ENCODE measurements at places on chromosomes 3 and 15. TPM values are rescaled to one million over a fixed set of nuclear protein-coding genes. Genes with fewer than 3 reads are reported as not detected.

Gene MAP6D1
- total RNA-seq = 0.90 TPM

Gene NANOGP8
- 0.64 TPM for total RNA-seq

Gene SYNPR
- total RNA-seq = not detected

Gene SERPINI2
- not detected for total RNA-seq

Gene MAPK6
- 94.6 TPM for total RNA-seq

Gene GOLGA6D
- 1.2 TPM for total RNA-seq

Gene FEZF2
- not detected for total RNA-seq

Gene LRRN1
- 2.8 TPM for total RNA-seq

Gene WDR93
- total RNA-seq = 0.13 TPM

Gene CAND2
- 1.8 TPM for total RNA-seq

- DNase-seq = no peak
These were observed 39.7 kb downstream of the MEF2A start for GRCh38 chr15:99605490-99605931.

- peak overlapping the region; percentile 35 for H3K4me3 ChIP-seq
- H3K4me1 ChIP-seq = no peaks in the 10 kb centered on the region
- peaks cover 4% of the 10 kb centered on the region for H3K27me3 ChIP-seq
- DNase-seq = no peak
These were observed 18.3 kb upstream of the PKM start for GRCh38 chr15:72249142-72249810.

GRCh38 chr15:50675535-50676144, 11.0 kb downstream of the TRPM7 start:
- no peak overlapping the region for H3K27ac ChIP-seq
- H3K27me3 ChIP-seq = no peaks in the 10 kb centered on the region
- H3K4me1 ChIP-seq = no peaks in the 10 kb centered on the region
- no peaks in the 10 kb centered on the region for H3K36me3 ChIP-seq

DNA sequence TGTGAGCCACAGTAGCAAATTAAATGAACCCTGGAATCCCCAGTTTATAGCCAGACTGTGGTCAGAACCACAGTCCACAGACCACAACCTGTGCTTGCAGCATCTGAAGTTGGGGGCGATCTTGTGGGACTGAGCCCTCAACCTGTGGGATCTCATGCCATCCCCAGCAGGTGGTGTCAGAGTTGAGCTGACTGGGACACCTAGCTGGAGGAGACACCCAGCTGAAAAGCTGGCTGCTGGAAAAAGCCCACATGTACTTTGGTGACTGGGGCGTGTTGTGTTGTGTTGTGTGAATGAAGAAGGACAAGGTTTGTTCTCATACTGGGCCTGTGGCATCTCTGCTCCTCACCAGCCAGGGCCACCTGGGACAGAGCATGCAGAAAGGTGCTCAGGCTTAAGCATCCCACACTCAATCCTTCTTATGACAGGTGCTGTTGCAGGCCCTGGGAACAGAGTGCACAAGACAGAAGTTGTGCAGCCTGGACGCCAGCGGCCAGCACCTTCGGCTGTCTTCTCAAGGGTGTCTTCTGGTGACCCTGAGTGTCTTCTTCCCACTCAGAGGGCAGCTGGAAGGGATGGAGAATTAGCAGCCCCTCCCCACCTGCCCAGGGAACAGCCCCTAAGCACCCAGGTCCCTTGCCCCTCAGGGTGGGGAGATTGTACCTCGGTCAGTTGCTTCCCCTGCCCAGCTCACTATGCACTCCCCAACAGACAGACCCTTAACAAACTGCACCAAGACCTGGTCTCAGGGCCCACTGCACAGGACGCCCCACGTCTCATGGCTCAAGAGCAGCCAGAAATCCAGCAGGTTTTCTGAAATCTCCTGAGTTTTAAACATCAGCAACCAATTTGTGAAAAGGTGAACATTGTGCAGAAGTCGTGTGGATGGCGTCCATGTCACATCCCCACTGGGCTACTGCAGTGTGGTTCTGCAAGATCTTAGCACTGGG, 2.2 kb upstream of the UROC1 start:
- no peaks in the 10 kb centered on the region for H3K4me1 ChIP-seq
- no peaks in the 10 kb centered on the region for H3K36me3 ChIP-seq
- no peak overlapping the region for H3K4me3 ChIP-seq
- H3K27ac ChIP-seq = no peak overlapping the region
- DNase-seq = no peak

DNA sequence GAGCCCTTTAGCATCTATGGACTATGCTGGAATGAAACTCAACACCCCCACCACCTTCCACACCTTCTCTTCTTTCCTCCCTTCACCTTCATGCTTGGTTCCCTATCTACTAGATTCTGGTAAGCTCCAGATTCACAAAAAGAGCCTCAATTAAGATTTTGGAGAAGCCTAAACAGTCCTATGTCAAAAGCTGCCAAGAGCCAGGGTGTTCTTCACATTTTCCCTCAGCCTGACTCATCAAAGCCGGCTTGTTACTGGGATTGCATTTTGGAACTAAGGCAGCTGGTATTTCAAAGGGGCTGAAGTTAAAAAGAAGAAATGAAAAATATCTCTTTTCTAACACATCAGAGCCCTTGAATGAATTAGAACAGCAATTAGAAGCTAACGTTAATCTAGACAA, 247.7 kb downstream of the MYRIP start:
- no peaks in the 10 kb centered on the region for H3K36me3 ChIP-seq
- H3K4me3 ChIP-seq = no peak overlapping the region
- DNase-seq = no peak
- H3K27me3 ChIP-seq = peaks cover 2% of the 10 kb centered on the region
- no peak overlapping the region for H3K27ac ChIP-seq

DNA sequence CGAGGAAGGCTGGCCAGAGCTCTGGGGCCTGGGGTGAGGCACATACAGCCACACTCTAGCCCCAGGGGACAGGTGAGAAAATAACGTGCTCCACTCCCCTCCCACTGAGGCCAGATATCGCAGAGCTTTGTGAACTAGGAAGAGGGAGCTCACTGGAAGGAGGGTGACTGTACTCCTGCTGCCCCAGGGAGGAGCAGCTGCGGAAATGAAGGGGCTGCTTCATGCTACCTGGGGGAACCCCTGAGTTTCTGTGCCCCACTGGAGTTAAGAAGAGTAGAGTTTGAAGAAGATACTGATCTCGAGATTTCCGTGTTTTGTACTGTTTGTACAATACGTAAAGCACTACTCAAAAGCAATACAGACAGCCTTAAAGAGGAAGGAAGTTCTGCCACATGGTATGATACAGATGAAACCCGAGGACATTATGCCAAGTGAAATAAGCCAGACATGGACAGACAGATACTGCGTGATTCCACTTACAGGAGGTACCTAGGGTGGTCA, 44.6 kb downstream of the CMTM6 start:
- H3K27ac ChIP-seq = peak overlapping the region; percentile 66
- no peak for DNase-seq
- H3K4me3 ChIP-seq = no peak overlapping the region
- H3K36me3 ChIP-seq = peaks cover 19% of the 10 kb centered on the region
- H3K4me1 ChIP-seq = peaks cover 27% of the 10 kb centered on the region

GRCh38 chr3:1057436-1057835, 35.4 kb upstream of the CNTN6 start:
- H3K27ac ChIP-seq = no peak overlapping the region
- H3K27me3 ChIP-seq = peaks cover 10% of the 10 kb centered on the region
- no peak for DNase-seq
- no peaks in the 10 kb centered on the region for H3K36me3 ChIP-seq

DNA sequence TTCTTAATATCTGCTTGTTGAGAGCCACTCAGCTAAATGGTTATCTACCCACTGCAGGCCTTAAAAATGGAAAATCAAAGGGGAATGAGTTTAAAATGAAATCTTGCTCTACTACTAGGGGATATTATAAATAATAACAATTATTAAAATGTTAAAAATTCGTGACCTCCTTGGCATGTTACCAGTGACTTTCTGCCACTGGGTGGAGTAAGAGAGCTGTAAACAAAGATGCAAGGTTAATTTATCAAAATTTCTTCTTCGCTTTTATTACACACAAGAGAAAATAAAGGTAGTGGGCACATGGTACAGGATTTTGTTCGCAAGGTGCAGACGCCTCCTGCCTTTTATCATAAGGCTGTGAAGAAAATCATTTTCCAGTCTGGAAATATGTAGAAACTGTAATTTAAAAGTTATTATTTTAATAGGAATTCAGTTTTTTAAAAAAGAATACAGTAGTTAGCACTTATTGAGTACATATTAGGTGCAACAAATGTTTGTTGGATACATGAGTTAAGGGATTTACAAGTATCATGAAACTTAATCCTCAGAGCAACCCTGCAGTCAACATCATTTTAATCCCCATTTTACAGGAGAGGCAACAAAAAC, 272.6 kb downstream of the SUCLG2 start:
- no peak overlapping the region for H3K4me3 ChIP-seq
- H3K36me3 ChIP-seq = peaks cover 4% of the 10 kb centered on the region
- peak; percentile 33 for DNase-seq
- peak overlapping the region; percentile 61 for H3K27ac ChIP-seq
- H3K4me1 ChIP-seq = peaks cover 7% of the 10 kb centered on the region

DNA sequence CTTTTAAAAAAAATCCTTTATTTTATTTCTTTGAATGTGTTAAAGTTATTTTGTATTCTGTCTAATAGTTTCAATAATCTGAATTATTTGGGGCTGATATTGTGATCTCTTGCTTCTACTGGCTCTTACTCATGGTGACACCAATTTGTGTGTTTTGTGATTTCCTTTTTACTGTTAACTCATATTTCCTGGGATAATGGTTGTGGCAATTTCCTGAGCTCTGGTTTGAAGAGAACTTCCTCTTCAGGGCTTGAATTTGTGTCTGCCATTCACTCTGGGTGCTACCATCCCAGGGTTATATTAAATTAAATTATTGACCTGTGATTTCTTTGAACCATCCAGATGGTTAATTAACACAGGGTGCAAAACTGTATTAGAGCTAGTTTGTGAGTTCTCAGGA, 60.4 kb upstream of the RNF7 start:
- H3K4me1 ChIP-seq = peaks cover 30% of the 10 kb centered on the region
- H3K27ac ChIP-seq = peak overlapping the region; percentile 16

GRCh38 chr15:72592676-72593075, 61.8 kb upstream of the GOLGA6B start:
- no peaks in the 10 kb centered on the region for H3K36me3 ChIP-seq
- H3K4me1 ChIP-seq = peaks cover under 1% of the 10 kb centered on the region
- H3K4me3 ChIP-seq = no peak overlapping the region
- no peaks in the 10 kb centered on the region for H3K27me3 ChIP-seq
- DNase-seq = no peak

GRCh38 chr3:172918165-172918564, 167.6 kb downstream of the ECT2 start:
- no peaks in the 10 kb centered on the region for H3K36me3 ChIP-seq
- DNase-seq = no peak
- peaks cover 33% of the 10 kb centered on the region for H3K4me1 ChIP-seq
- H3K27me3 ChIP-seq = no peaks in the 10 kb centered on the region

GRCh38 chr3:44045476-44046275, 196.0 kb upstream of the TOPAZ1 start:
- no peaks in the 10 kb centered on the region for H3K4me1 ChIP-seq
- no peak for DNase-seq
- H3K36me3 ChIP-seq = no peaks in the 10 kb centered on the region
- no peaks in the 10 kb centered on the region for H3K27me3 ChIP-seq

GRCh38 chr3:178275311-178275710, 260.9 kb upstream of the KCNMB2 start:
- H3K27me3 ChIP-seq = no peaks in the 10 kb centered on the region
- H3K27ac ChIP-seq = no peak overlapping the region
- no peaks in the 10 kb centered on the region for H3K4me1 ChIP-seq
- DNase-seq = no peak
- H3K36me3 ChIP-seq = no peaks in the 10 kb centered on the region

DNA sequence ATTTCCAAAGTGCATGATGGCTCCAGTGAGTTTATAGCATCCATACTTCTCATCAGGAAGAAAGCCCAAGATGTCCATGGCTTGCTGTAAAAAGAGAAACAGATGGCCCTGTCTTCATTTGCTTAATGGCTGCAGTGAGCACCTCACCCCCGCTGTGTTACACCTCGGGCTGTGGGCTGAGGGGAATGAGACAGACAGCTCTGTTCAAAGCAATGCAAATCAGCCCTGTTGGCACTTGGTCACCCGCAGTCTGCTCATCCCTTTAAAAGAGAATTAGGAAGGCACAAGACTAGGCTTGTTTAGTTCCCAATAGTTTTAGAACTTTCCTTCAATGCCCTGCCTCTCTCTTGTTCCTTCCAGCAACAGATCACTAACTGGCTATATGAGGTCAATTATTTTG, 25.2 kb downstream of the MYH15 start:
- no peak overlapping the region for H3K27ac ChIP-seq
- DNase-seq = no peak
- H3K27me3 ChIP-seq = no peaks in the 10 kb centered on the region
- no peak overlapping the region for H3K4me3 ChIP-seq
- no peaks in the 10 kb centered on the region for H3K4me1 ChIP-seq
- no peaks in the 10 kb centered on the region for H3K36me3 ChIP-seq

DNA sequence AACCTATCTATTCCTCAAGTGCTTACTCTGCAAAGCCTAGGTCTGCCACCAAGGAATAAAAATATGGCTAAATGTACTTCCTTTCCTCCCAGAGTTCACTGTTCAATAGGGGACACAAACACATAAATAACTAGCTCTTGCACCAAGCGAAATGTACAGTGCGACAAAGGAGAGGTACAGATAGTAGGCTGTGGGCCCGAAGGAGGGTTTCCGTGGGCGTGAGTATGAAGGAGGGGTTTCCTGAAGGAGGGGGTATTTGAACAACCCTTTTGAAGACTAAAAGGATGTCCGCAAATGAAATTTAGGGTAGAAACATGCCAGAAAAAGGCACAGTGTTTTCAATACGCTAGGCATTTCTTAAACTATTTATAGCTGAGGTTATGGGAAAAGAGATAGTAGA, 207.9 kb downstream of the LPP start:
- peaks cover 3% of the 10 kb centered on the region for H3K27me3 ChIP-seq
- peaks cover 56% of the 10 kb centered on the region for H3K4me1 ChIP-seq
- H3K36me3 ChIP-seq = peaks cover 7% of the 10 kb centered on the region
- H3K27ac ChIP-seq = peak overlapping the region; percentile 82

DNA sequence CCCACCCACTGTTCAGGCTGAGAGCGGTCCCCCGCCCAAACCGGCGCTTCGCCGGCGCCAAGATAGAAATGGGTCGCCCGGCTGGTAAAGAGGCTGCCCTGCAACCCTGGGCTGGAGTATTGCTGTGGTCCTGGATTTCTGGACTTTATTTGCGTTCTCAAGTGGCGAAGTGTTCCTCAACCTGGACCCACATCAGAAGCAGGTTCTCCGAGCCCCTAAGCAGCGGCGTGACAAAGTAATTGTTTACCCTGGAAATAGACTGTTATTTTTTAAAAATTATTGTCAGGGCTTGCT, 481 bp upstream of the DYNC1LI1 start:
- H3K27ac ChIP-seq = peak overlapping the region; percentile 88
- H3K36me3 ChIP-seq = no peaks in the 10 kb centered on the region
- H3K27me3 ChIP-seq = peaks cover 8% of the 10 kb centered on the region
- DNase-seq = no peak

DNA sequence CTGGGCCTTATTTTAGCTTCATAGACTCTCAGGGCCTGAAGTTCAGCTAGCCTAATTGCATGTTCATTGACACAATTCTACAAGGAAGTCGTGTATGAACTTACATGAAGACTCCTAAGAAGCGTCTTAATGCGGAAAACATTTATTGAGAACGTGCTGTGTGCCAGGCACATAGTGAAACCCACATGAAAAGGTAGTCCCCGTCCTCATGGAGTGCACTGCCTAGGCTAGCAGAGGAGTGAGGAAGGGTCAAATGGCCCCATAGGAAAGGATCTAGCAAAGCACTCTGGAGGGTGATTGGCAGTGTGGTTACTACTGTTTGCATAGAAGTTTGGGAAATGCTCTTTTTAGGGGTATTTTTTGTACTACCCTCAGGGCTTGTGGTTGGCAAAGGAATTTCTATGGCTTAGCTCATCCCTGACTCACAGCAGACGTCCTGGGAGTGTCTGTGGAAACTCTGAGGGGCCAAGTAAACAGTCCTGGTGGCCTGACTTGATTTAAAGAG, 854 bp upstream of the NPTN start:
- H3K36me3 ChIP-seq = no peaks in the 10 kb centered on the region
- peak overlapping the region; percentile 96 for H3K27ac ChIP-seq
- peak overlapping the region; percentile 89 for H3K4me3 ChIP-seq
- DNase-seq = peak; percentile 6
- peaks cover 51% of the 10 kb centered on the region for H3K4me1 ChIP-seq
